ENCODE measurements at places on chromosomes 16 and 17. TPM values are rescaled to one million over a fixed set of nuclear protein-coding genes. Genes with fewer than 3 reads are reported as not detected.
A peak's percentile ranks its signal among the peaks of the same experiment; 100 is the strongest.

TOP2A gene
- 291 TPM for total RNA-seq

SULT1A2 gene
- 0.35 TPM for total RNA-seq

ITGAL gene
- total RNA-seq, result not detected

ALOX15B gene
- total RNA-seq, result 0.46 TPM

TBC1D3I gene
- 0.46 TPM for total RNA-seq

TLCD2 gene
- total RNA-seq, result 1.4 TPM

DNA sequence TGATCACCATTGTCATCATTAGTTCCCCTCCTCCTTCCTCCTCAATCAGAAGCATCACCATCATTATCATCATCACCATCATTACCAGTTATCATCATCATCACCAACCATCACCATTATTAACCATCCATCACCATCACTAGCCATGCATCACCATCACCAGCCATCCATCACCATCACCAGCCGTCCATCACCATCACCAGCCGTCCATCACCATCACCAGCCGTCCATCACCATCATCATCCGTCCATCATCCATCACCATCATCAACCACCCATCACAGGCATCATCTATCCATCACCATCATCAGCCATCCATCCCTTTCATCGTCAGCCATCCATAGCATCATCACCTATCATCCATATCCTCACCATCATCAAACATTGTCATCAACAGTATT lies 382.0 kb downstream of the CPPED1 start:
- no peaks in the 10 kb centered on the region for H3K27me3 ChIP-seq
- no peak overlapping the region for H3K4me3 ChIP-seq
- H3K4me1 ChIP-seq, result 0 out of 2 replicates have a peak, but pooled peaks cover 4% of the 10 kb centered on the region
- DNase-seq, result no peak

GRCh38 chr17:50256826-50257618 lies 17.2 kb upstream of the TMEM92 start:
- no peak overlapping the region for H3K27ac ChIP-seq
- H3K36me3 ChIP-seq, result no peaks in the 10 kb centered on the region
- H3K4me3 ChIP-seq, result no peak overlapping the region
- DNase-seq, result no peak

DNA sequence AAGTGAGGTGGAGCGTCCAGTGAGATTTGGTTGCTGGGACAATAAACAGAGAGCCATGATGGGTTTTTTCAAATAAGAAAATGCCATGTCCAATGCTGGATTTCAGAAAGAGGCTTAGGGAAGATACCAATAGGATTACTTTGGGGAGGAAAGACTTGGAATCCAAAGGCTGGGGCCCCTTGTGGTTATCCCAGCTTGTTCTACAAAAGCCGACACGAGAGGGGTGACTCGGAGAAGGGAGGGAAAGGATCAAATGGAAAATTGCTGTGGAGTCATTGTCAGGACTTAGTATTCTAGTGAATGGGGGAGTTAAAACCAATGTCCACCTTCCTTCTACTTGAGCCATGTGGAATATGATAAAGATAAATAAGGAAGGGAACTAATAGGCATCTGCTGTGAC lies 305.5 kb downstream of the SOX9 start:
- DNase-seq, result no peak
- H3K27me3 ChIP-seq, result no peaks in the 10 kb centered on the region
- H3K4me3 ChIP-seq, result no peak overlapping the region
- no peaks in the 10 kb centered on the region for H3K36me3 ChIP-seq
- H3K27ac ChIP-seq, result no peak overlapping the region

GRCh38 chr16:54928016-54928356 lies 2.7 kb upstream of the IRX5 start:
- no peak for DNase-seq
- H3K36me3 ChIP-seq, result no peaks in the 10 kb centered on the region
- no peak overlapping the region for H3K27ac ChIP-seq
- H3K27me3 ChIP-seq, result peaks cover 35% of the 10 kb centered on the region
- H3K4me1 ChIP-seq, result peaks cover 7% of the 10 kb centered on the region
- H3K4me3 ChIP-seq, result peak overlapping the region; percentile 36

DNA sequence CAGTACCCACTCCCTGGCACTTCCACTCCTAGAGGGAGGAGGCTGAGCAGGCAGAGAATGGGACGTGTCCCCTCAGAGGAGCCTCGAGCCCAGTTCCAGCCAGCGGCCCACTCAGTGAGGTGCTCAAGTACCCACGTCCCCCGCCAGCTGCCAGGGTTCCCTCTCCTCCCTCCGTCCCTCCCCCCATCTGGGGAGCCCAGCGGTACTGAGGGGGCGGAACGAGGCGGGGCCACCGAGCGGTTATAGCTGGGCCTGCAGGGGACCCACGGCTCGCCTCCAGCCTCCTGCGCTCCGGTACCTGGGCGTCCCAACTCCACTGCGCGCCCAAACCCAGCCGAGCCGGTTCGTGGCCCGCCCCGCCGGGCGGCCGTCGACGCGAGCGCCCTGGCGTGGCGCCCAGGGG lies at the start of gene NPW:
Gene NPW (plus strand): TSS at position 268 of the 403 bp plus-strand sequence.
- no peaks in the 10 kb centered on the region for H3K36me3 ChIP-seq
- H3K4me3 ChIP-seq, result peak within 1 kb of the TSS; percentile 59
- no peaks in the 10 kb centered on the region for H3K4me1 ChIP-seq

DNA sequence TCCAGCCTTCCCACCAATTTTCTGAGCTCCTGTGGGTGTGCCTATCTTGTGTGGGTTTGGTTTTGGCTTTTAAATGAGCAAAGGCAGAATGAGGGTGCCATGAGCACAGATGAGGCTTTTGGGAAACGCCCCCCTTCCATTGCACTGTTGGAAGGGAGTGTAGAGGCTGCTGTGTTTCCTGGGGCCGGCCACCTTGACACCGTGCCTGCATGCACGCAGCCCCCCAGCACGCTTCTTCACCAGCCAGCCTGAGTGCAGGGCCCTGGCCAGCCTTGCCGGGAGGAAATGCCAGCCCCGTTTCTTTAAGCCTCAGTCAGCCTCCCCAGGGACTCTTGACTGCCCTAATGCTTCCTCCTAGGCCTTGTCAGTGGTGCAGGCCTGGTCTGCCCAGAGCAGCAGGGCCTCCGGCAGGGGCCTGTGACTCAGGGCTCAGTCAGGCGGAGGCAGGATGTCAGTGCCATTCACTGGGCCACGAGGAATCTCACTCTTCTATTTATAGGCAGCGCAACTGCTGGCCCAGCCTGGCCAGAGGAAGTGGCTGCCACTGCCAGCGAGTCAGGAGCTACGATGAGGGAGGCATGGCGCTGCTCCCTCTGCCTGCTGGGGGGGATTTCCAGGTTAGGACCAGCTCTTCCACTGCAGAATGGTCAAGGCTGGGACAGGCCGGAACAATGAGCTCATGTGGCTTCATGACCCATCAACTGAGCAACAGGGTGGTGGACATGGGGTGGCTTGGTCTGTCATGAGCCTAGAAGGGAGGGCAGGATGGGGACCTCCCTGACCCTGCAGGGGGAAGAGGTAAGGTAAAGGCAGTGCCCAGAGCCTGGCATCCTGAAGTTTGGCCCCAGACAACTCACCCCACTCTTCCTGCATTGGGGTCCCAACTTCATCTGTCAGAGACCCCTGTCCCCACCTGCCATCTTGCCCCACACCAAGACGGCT lies 205.2 kb downstream of the RAB11FIP4 start:
- no peak overlapping the region for H3K27ac ChIP-seq
- peaks cover 3% of the 10 kb centered on the region for H3K4me1 ChIP-seq
- H3K4me3 ChIP-seq, result no peak overlapping the region

DNA sequence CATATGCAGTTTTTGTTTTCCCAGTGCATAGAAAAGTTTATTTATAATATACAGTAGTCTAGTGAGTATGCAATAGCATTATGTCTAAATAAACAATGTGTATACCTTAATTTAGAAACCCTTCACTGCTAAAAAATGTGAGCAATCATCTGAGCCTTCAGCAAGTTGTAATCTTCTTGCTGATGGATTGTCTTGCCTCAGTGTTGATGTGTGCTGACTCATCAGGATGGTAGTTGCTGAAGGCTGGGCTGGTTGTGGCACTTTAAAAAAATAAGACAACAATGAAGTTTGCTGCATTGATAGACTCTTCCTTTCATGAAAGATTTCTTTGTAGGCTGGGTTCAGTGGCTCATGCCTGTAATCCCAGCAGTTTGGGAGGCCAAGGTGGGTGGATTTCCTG lies 13.9 kb upstream of the CAPNS2 start:
- H3K4me1 ChIP-seq, result no peaks in the 10 kb centered on the region
- DNase-seq, result no peak
- no peaks in the 10 kb centered on the region for H3K27me3 ChIP-seq
- H3K36me3 ChIP-seq, result no peaks in the 10 kb centered on the region
- H3K4me3 ChIP-seq, result no peak overlapping the region

GRCh38 chr16:55490301-55490700 lies 11.3 kb downstream of the MMP2 start:
- H3K36me3 ChIP-seq, result no peaks in the 10 kb centered on the region
- no peak overlapping the region for H3K4me3 ChIP-seq
- H3K27ac ChIP-seq, result no peak overlapping the region
- no peak for DNase-seq
- no peaks in the 10 kb centered on the region for H3K27me3 ChIP-seq
- H3K4me1 ChIP-seq, result no peaks in the 10 kb centered on the region

GRCh38 chr16:24978370-24978914 lies 36.7 kb downstream of the ARHGAP17 start:
- no peaks in the 10 kb centered on the region for H3K27me3 ChIP-seq
- peaks cover 3% of the 10 kb centered on the region for H3K36me3 ChIP-seq
- DNase-seq, result no peak
- peaks cover 10% of the 10 kb centered on the region for H3K4me1 ChIP-seq
- H3K4me3 ChIP-seq, result no peak overlapping the region

Measured in H1 (cell line).